ENCODE measurements at places on chromosomes 2 and 18.

- no peak for DNase-seq
Observed at GRCh38 chr2:182081602-182082260, 96.1 kb downstream of the PPP1R1C start.

- no peak for DNase-seq
Observed at GRCh38 chr2:26675651-26676255, 16.8 kb upstream of the KCNK3 start.

- no peak for DNase-seq
Observed at GRCh38 chr2:74448771-74449170, 6.1 kb upstream of the INO80B start.

GRCh38 chr2:138244501-138244925 is 257.1 kb upstream of the SPOPL start:
- no peak for DNase-seq

- DNase-seq = no peak
Observed at GRCh38 chr2:149664896-149665295, 77.3 kb upstream of the MMADHC start.

DNA sequence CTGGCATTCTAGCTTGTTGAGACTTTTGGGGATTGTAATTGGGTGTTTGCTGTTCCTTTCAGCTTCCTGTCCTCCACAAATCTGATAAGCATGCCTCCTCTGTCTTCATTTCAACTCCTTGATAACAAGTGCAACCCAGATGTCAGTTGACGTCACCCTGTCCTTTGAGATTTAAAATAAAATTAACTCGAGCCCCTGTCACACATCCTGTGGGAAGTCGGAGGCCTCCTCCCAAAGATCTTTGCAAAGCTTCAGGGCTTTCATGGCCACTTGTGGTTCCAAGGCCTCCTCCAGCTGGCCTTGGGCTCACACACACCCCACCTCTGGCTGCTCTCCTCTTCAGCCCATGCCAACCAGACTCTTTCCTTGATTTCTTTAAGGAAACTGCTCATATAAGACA is 69.9 kb upstream of the ITGA6 start:
- no peak for DNase-seq

- no peak for DNase-seq
Observed at GRCh38 chr2:235806986-235807750, 313.3 kb downstream of the AGAP1 start.

GRCh38 chr2:190812506-190813294 is 67.9 kb upstream of the GLS start:
- DNase-seq = no peak

- no peak for DNase-seq
Observed at GRCh38 chr2:208466920-208467298, 60.3 kb downstream of the PTH2R start.

DNA sequence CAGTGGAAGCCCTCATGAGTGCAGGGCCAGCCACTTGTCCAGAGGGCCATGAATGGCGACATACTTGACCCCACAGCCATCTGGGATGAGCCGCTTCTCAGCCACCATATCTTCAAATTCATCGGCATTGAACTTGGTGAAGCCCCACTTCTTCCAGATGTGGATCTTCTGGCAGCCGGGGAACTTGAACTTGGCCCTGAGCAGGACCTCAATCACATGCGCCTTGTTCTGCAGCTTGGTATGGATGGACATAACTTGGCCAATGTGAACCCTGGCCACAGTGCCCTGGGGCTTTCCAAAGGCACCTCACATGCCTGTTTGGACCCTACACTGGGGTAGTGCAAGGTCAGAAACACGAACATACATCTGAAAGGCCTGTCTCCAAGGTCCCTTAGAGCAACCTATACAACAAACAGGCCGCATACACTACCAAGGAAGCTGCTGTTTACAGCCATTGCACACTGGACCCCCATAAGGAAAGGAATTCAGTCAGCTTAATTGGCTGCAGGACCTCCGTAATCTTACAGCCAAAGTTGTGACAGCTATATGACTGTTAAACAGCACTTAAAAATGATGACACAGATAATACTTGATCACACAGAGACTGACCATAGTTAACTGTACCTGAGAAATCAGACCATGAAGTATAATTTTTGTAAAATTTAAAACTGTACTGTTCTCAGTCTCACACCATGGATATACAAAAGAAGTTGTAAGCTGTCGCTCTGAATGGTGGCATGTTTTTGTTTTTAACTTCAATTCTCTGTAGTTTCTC is 53.8 kb downstream of the USP34 start:
- DNase-seq = no peak

Data from stimulated activated CD8-positive, alpha-beta memory T cell treated with anti-CD3 and anti-CD28 coated beads, Interleukin-7, amount 100 ng/mL, for 1 hour (primary cell).